Common myeloid progenitor, CD34-positive (primary cell): ENCODE measurements at places on chromosomes 4 and X.

DNA sequence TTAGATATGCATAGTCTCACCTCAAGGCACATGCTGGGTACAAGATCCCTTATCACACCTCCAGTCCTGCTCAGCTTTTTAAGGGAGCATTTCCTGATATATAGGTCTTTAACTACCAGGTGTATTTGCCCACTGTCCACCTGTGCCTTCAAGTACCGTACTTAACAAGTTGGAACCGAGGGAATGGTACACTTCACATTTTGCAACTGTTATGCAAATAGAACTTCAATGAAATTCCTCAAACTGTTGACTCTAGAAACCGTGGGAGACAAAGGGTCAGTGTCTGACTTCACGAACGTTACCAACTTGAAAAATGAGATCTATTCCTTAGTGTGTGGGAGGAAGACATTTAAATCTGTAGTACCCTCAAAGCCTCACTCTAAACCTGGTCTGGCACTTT lies 5.2 kb downstream of the TRIM2 start:
- no peak for DNase-seq

- DNase-seq, result no peak
These were observed 162.0 kb downstream of the RNF150 start for GRCh38 chr4:140971077-140971792.

GRCh38 chr4:182859730-182860129 lies 57.5 kb downstream of the DCTD start:
- no peak for DNase-seq

- DNase-seq, result no peak
These were observed 216.4 kb upstream of the HAND2 start for GRCh38 chr4:173746424-173746823.

- no peak for DNase-seq
These were observed 9.9 kb upstream of the SCOC start for GRCh38 chr4:140363558-140363957.

DNA sequence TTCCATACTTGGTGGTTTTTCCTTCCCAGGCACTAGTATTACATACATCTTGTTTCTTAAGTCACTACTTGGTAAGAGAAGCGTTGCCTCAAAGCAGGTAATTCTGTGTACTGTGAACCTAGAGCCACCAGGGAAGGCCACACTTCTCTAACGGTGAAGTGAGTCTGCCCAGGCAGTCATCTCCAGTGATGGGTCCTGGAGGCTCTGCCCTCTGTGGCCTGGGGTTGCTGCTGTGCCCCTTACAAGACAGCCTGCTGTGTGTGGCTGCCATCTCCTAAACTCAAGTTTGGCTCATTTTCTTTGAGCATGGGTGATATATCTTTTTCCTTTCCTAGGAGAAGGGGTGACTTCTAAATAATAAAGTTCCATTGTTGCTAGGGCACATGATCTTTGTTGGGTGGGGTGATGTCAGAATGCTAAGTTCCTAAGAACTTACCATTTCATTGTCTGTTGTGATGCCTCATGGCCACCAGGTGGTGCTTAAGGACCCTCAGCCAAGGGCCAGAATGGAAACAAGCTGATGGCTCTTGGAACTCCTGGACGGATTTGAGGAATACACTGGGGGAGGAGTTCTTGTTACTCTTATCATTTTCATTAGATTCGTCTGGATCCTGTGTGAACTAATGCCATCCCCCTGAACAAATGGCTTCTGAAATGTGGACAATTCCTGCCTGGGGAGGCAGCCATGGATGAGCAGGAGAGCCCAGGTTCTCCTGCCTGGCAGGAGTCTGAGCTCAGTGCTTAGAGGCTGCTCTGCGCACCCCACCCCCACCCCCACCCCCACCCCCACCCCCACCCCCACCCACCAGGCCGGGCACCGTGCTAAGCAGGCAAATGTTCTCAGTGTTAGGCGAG lies 41.1 kb upstream of the WDR1 start:
- peak; percentile 67 for DNase-seq

DNA sequence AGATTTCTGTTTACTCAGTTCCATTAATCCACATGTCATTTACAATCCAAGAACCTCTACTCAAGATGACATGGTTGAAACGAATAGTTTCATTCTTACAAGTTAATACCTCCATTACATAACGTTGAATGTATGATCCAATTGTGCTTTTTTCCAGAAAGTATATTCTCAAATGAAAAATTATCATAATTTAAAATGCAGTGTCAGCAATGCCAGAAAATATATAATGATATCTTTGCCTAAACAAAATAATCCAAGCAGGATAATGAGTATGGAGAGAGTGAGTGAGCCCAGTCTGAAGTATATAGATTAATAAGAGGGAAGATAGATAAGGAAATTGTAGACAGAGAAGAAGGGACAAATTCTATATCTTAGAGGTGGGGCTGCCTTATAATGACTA lies 505.0 kb downstream of the CENPC start:
- no peak for DNase-seq

DNA sequence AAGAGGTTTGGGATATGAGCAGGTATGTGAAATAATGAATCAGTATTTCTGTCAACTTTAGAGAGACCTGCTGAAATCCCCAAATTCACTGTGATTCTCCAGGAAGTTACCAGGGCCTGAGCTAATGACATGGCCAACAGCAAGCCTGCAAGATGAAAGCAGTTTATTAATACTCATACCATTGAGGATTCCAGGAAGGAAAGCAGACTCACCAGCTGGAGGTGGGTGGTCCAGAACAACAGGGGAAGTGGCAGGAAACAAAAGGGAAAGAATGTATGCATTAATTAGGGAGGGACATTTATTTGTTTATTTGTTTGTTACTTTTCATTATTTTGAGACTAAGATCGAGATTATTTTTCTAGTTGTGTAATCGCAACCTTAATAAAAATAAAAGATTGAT lies 196.6 kb upstream of the AGA start:
- DNase-seq, result no peak

- no peak for DNase-seq
These were observed 421.3 kb downstream of the BCOR start for GRCh38 chrX:39676434-39676833.

GRCh38 chr4:52032005-52032404 lies 6.1 kb downstream of the SGCB start:
- no peak for DNase-seq

- DNase-seq, result no peak
These were observed 35.5 kb upstream of the PLS3 start for GRCh38 chrX:115525486-115525885.

DNA sequence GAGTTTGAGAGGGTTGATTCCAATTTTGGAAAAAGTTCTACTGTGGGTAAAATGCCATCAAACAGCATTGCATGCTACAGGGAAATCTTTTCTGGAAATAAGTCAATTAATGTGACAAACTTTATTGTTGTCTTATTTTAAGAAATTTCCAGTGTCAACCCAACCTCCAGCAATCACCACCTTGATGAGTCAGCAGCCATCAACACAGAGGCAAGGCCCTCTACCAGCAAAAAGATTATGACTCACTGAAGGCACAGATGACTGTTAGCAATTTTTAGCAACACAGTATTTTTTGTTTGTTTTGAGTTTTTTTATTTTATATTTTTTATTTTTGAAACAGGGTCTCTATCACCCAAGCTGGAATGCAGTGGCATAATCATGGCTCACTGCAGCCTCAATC lies 165.4 kb upstream of the C1QTNF7 start:
- DNase-seq, result peak; percentile 28
